Stimulated activated CD4-positive, alpha-beta T cell treated with anti-CD3 and anti-CD28 coated beads, Interleukin-4, amount 100 ng/mL, for 1 hour (primary cell): ENCODE measurements at places on chromosomes 7 and 10.

DNA sequence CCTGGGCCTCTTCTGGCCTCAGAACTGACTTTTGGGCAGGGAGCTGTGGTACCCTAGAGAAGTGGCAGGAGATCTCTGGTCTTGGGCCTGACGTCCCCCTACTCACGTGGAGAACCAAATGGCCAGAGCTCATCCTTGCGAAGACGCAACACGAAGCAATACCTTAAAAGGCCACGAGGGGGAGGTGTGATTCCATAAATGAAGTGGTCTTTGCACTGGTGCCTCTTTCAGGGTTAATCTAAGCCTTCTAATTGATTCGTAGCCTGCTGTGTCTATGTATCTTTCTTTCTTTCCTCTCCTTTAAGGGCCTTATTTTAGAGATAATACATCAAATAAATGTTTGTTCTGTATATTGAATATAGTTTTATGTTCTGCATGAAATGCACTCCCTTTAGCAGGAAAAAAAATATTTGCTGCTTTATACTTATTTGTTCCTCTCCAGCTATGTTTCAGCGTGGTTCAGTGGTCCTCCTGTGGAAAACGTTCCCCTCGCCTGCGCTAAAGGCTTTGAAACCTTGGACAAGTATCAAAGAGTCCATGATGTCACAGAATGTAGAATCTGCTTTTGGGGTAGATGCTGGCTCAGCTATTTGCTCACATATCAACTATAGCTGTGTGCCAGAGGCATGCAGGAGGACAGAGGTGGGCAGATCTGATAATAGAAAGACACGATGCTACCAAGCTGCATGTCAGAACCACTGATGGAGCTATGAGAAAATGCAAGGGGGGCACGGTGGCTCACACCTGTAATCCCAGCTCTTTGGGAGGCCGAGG lies 41.0 kb downstream of the STRA8 start:
- peak; percentile 69 for DNase-seq

- DNase-seq: no peak
These were observed 636.5 kb downstream of the GALNT17 start for GRCh38 chr7:71768450-71768849.

DNA sequence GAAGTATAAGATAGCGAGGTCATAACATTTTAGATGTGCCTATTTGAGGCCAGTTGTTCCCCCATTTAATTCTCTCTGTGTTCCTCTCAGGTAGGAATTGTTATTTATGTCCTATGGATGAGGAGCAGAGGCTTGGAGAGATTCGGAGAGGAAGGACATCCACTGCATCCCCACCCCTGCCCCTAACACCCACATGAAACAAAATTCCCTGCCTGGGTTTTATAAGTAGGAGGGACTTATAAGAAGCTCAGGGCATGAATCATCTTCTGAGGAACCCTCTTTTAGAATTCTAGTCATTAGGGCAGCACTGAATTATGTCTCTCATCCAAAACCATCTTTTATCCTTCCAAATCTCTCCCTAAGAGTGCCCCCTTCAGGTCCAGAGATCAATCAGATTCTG lies 5.0 kb downstream of the CHAT start:
- no peak for DNase-seq

DNA sequence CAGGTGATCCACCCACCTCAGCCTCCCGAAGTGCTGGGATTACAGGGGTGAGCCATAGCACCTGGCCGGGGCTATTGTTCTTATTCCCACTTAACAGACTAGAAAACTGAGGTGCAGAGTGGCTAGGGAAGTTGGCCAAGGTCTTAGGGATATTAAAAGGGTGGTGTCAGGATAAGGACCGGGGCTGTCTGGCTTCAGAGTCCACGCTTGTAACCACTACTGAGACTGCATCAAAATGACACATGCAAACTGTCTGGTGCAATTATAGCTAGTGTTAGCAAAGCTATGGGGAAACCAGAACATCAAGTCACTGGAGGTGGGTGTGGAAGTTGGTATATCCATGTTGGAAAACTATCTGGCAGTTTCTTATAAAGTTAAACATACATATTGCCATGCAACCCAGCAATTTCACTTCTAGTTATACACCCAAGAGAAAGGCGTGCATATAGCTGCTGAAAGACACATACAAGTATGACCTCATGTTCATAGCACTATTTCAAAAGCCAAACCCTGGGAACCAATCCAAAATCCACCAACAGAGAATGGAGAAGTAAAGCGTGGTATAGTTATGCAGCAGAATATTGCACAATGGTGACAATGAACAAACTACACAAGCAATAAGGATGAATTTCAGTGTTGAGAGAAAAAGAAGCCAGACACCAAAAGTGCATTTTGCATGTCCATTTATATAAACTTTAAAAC lies 33.9 kb upstream of the EEPD1 start:
- DNase-seq: no peak

DNA sequence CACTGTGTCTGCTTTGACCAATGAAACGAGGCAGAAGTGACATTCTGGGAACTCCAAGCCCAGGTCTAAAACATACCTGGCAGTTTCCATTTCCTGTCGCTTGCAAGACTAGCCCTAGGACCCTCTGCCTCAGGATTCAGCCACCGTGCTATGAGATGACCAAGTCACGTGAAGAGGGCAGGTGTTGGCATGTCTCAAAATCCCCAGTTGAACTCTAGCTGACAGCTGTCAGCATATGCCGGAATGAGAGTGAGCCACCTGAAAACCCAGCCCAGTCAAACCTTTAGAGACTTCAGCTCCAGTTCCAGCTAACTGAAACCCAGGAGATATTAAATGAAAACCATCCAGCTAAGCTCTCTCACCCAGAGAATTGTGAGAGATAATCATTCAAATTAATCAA lies 89.9 kb upstream of the PPP1R3A start:
- no peak for DNase-seq

- DNase-seq: no peak
These were observed 100.0 kb downstream of the GRID1 start for GRCh38 chr10:86266446-86267242.

DNA sequence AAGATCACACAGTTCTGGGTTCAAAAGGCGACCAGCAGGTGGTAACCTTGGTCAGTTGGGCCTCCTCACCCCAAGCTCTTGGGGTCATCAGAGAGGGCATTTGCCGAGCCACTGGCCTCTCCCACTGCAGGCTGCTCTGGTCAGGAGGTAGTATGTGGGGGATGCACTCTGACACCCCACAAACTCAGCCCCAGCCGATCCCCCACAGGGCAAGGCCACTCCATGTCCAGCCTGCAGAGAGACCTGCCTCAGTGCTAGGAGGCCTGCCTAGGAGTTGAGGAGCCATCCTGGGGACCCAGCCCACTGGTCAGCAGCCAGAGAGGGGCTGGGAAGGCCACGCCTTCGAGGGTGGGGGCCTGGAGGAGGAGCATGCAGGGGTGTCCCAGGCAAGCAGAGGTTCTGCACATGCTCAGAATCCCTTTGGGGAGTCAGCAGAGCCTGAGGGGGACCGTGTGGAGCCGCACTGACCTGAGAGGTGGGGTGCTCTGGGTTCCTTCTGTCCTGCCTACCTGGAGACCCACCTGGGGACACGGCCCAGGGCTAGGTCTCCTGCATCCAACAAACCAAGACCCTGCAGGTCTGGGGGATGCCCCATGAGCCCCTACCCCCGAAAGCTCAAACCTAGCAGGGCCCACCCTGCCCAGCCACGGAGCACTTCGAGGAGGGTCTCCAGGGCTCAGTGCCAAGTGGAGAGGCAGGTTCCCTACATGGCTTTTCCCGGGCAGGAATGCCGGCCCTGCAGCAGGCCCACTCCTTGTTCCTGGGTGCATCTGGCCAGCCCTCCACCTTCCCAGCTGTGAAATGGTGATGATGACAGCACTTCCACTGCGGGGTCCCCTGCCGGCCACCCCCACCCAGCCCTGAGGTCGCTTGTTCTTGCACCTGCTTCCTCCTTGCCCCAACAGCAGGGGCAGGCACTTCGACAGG lies 58.5 kb downstream of the RASGEF1A start:
- DNase-seq: peak; percentile 1

- no peak for DNase-seq
These were observed 49.7 kb upstream of the PRKAR2B start for GRCh38 chr7:106994833-106995232.

- DNase-seq: no peak
These were observed 180.5 kb upstream of the PRSS58 start for GRCh38 chr7:142438235-142438922.

DNA sequence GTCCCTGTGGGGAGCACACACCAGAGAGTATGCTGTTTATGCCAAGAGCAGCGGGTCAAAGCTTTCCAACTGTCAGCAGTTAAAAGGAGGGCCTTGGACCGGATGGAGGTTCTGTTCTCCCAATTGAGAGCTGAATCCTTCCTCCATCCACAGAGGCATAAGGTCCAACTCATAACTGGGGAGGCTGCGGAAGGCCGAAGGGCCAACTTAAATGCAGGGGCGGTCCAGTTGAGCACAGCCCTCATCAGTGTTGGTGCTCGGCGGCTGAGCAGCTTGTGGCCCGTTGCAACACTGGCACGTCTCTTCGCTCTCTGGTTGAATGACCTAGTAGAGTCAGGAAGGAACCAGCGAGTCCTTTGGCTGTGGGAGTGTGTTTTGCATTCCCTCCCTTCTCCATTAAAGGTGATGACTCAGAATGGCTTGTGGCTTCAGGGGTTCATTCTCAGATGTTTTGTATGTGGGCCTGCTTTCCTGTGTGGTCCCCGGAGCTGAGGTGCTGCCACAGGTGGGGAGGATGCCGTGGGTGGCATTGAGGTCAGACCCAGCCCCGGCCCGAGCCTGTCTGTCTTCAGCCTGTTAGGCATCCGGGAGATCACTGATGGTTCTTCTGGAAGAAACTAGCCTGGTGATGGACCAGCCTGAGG lies 44.8 kb upstream of the DMBT1 start:
- peak; percentile 24 for DNase-seq

GRCh38 chr7:138992052-138992531 lies 10.9 kb upstream of the KIAA1549 start:
- no peak for DNase-seq

DNA sequence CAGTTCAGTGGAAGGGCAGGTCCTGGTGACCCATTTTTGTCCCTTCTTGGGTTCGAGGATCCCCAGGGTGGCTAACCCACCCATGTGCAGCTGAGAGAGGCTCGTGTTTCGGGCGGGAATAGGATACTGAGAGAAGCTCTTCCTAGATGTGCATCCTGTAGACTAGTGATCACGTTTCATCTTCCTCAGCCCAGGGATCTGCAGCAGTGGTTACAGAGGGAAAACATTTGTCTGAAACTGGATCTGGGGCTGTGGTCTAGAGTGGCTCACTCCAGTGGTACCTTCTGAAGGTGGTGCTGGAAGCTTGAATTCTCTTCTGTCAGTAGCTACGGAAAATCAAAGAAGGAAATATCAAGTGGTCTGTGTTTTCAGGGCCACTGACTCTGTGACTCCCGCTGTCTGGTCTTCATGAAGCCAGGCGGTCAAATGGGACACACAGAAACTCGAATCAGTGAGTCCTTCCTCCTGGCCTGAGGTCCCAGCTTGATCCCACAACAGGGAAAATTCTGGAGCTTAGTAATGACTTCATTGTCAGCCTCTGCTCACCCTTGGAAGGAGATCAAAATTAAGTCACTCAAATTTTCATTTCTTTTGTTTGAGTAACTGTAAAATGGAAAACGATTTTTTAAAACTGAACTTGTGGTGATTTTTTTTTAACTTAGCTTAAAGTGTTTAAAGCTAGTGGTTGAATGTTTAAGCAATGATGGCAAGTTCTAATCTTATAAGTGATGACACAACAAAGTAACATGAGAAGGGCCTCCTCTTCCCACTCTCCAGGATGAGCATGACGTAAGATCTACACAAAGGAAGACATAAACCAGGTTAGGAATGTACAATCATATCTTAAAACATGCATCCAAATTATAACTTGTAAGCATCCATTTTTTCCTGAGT lies 469.3 kb upstream of the KLF6 start:
- DNase-seq: no peak

DNA sequence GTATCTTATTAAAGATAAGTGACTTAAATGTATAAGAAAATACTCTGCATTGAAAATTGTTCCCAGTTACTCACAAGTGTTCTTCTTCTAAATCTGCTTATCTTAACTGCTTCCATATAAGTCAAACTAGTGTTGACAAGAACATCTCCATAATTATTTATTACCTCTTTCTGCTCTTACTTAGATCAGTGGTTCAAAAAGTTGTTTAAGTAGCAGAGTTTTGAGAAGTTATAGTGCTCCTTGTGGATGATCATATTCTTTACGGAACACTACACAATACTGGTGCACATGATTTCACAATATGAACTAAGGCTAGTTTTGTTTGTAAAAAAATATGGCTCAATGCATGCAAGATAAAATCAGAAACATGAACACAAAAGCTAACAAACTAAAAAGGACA lies 168.4 kb downstream of the SEMA3D start:
- no peak for DNase-seq

DNA sequence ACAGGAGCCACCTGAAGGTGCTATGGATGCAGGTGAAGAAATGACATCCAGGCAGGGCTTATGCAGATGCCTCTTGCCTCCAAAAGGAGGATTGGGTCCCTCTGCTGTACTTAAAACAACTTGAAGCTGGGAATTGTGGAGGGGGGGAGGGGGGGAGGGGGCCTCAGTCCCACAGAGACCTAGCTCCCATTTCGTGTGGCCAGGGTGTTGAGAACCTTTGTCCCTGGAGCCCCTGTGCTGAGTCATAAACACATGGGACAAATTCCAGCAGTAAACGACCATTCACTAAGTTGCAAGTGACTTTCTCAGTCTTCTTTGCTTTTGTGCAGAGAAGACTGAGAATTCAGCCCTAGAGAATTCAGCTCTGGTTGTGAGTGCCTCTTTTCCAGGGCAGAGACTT lies 96.5 kb upstream of the PODXL start:
- DNase-seq: no peak

- DNase-seq: no peak
These were observed 256.0 kb upstream of the AUTS2 start for GRCh38 chr7:69342154-69342884.

DNA sequence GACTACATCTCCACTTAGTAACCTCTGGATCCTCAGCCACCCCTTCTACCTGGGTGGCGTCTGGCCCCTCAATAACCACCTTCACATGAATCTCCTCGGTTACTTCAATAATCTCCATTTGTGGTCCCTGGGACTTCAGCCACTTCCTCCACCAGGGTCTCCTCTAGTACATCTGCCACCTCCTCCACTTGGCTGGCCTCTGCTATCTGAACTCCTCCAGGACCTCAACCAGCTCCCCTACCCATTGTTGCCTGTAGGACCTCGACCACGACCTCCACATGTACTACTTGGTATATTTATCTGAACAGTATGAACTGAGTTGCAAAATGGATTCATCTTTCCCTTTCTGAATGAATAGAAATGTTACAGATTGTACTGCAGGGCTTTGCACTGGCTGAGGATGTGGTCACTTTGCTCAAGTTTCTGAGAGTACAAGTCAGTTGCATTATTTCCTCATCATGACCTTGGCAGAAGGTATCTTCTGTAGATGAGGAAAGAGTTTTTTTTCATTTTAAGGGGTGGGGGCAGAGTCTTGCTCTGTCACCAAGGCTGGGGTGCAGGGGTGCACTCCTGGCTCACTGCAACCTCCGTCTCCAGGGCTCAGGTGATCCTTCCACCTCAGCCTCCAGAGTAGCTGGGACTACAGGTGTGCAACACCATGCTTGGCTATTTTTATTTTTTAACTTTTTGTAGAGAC lies 36.0 kb downstream of the MAT1A start:
- DNase-seq: no peak

DNA sequence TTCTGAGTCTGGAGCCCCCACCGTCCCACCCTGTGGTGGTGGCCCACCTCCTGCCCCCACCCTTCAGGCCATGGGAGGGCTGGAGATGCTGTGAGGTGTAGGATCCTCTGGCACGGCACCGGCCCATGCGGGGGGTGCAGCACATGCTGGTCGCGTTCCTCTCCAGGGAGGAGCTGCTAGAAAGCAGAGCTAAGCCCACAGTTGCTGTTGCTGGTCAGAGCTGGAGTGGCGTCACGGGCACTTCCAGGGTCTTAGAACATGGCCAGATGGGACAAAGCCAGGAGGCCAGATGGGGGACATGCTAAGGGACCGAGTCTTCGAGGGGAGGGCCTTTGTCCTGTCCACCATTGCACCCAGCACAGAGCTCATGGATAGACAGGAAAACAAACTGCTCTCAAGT lies 21.6 kb downstream of the AGAP3 start:
- no peak for DNase-seq
